ENCODE measurements at places on chromosomes 3 and 15. TPM values are rescaled to one million over a fixed set of nuclear protein-coding genes. Genes with fewer than 3 reads are reported as not detected.

The TMEM266 gene
- not detected for total RNA-seq

The P2RY12 gene
- total RNA-seq: not detected

The GLT8D1 gene
- total RNA-seq: 60.3 TPM

The FRMD5 gene
- total RNA-seq: 11.7 TPM

The NEIL1 gene
- 9.4 TPM for total RNA-seq

The AVEN gene
- total RNA-seq: 34.4 TPM

The PRSS50 gene
- not detected for total RNA-seq

The AADAC gene
- total RNA-seq: 0.56 TPM

The GUCA1C gene
- total RNA-seq: not detected

The RAP2B gene
- 19.8 TPM for total RNA-seq

The ACTRT3 gene
- 4.3 TPM for total RNA-seq

The EXD1 gene
- total RNA-seq: under 0.01 TPM

The SNURF gene
- 74.3 TPM for total RNA-seq

The ARGFX gene
- total RNA-seq: not detected

The SKIL gene
- 110 TPM for total RNA-seq

The OCA2 gene
- total RNA-seq: not detected

The FBXO40 gene
- total RNA-seq: not detected

The GOLGA8N gene
- 3.2 TPM for total RNA-seq

The DCUN1D1 gene
- 21.7 TPM for total RNA-seq

The GABRR3 gene
- total RNA-seq: not detected

The GBE1 gene
- total RNA-seq: 97.6 TPM

The GPR62 gene
- total RNA-seq: under 0.01 TPM

The AAGAB gene
- 41.9 TPM for total RNA-seq

The PXYLP1 gene
- total RNA-seq: 3.9 TPM

The PEAK1 gene
- 67.3 TPM for total RNA-seq

The CORO2B gene
- total RNA-seq: 2.7 TPM

The BCL6 gene
- total RNA-seq: 4.0 TPM
